Type B pancreatic cell (in vitro differentiated cells): ENCODE measurements at places on chromosomes 1 and 21.

GRCh38 chr1:64546013-64546412 is 76.1 kb downstream of the CACHD1 start:
- no peak for DNase-seq

- DNase-seq, result no peak
Observed at GRCh38 chr1:190908691-190909090, 431.0 kb upstream of the BRINP3 start.

DNA sequence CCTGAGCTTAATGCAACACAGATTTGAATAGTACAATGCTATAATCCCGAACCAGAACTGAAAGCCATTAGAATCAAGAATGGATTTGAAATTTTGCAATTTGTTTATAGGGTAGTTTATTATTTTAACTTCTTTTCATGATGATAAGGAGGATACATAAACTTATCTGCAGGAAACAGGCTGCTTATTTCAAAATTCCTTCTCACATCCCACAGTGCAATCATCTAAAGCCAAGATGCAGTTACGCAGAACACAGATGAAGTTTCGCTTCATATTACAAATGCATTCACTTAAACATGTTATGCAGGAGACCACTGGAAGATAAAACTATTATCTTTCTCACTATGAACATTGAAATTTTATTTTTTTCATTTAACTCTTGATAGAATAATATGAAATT is 1019.6 kb downstream of the PLA2G4A start:
- no peak for DNase-seq

DNA sequence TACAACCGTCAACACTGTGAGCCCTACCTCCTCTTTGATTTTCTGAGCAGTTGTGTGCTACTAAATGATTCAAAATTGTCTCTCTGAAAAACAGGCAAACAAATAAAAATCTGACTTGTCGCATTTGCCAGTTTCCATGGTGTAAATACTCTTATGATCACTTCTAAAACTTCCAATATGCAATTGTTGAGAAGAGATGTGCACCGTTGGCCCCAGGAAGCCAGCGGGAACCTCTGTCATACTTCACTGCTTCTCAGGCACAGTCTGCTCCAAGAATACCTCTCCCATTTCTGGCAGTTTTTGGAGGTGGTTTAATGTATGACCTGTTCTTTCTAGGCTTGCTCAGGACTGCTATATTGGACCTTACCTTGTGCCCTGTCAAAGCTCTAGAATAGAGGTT is 196.0 kb upstream of the NCAM2 start:
- no peak for DNase-seq

GRCh38 chr1:244857761-244858160 is 6.6 kb downstream of the HNRNPU start:
- no peak for DNase-seq

- DNase-seq, result no peak
Observed at GRCh38 chr1:20948101-20948500, 161.0 kb upstream of the HP1BP3 start.

DNA sequence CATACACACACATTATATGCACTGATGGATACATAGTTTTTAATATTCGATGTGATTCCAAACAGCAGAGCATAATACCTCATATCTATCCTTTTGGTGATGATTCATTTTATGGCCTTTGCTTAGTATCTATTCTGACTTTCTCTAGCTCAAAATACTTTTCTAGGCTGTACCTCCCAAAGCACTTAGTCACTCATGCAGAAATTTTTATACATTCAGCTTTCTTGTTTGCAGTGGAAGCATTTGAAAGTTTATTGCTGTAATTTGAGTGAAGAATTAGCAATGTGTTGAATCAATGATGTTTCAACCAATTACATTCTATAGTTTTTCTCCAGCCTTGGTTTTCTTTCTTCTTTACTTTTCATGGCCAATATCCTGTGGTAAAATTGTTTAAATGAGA is 66.7 kb downstream of the LBR start:
- no peak for DNase-seq
